NCI-H1092 treated with DMSO at 0.1 percent for 48 hours (cell line): ENCODE measurements at places on chromosomes 7 and 10.
A peak's percentile ranks its signal among the peaks of the same experiment; 100 is the strongest.

- no peak for DNase-seq
These were observed 57.7 kb upstream of the DNAJB6 start for GRCh38 chr7:157278791-157279724.

DNA sequence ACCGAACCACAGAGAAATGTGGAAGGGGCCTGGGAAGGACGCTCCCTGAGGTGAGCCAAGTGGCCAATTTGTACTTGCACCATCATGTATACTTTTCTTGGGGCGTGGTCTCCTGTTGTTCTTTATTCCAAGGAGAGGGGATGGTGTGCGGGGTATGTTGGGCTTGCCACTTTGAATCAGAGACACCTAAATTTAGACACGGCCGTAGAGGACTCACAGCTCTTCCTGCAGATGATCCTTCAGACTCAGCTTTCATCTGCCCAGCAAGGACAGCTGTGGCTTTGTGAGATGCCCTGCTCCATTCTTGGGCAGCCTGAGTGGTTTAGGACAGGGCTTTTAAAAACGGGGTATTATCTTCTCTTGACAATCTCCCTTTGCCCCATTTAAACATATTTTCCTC lies 473.2 kb downstream of the REEP3 start:
- no peak for DNase-seq

- no peak for DNase-seq
These were observed 33.5 kb upstream of the RNF148 start for GRCh38 chr7:122736183-122736582.

DNA sequence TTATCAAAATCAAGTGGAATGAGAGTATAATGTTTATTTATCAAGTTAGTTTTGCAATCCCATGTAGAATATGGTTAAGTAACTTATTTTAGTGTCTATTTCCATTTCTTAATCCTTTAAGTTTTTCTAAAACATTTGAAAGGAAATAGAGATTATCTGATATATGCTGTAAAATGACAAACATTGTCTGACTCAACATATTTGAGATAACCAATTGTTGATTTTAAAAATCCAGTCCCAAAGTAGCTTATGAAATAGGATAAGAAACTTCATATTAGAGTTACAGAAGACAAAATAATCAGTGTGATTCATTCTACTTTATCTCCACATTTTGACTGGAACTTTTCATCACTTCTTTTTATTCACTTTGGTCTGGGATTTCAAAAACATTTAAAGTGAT lies 38.7 kb upstream of the CDK1 start:
- DNase-seq = no peak

GRCh38 chr7:13508586-13508985 lies 480.9 kb downstream of the ETV1 start:
- DNase-seq = no peak

DNA sequence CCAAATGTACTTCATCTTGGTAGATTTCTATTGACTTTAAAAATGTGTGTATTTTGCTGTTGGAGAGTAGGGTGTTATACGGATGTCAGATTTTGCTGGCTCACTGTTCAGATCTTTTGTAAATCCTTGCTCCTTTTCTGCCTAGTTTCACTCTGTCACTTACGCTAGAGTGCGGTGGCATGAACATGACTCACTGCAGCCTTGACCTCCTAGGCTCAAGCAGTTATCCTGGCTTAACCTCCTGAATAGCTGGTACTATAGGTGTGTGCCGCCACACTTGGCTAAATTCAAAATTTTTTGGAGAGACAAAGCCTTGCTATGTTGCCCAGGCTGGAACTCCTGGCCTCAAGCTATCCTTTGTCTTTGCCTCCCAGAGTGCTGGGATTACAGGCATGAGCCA lies 29.4 kb downstream of the BMS1 start:
- no peak for DNase-seq

- no peak for DNase-seq
These were observed 42.5 kb downstream of the LRRC4 start for GRCh38 chr7:127988751-127989150.

- no peak for DNase-seq
These were observed 222.9 kb downstream of the MTERF1 start for GRCh38 chr7:91657483-91658071.

DNA sequence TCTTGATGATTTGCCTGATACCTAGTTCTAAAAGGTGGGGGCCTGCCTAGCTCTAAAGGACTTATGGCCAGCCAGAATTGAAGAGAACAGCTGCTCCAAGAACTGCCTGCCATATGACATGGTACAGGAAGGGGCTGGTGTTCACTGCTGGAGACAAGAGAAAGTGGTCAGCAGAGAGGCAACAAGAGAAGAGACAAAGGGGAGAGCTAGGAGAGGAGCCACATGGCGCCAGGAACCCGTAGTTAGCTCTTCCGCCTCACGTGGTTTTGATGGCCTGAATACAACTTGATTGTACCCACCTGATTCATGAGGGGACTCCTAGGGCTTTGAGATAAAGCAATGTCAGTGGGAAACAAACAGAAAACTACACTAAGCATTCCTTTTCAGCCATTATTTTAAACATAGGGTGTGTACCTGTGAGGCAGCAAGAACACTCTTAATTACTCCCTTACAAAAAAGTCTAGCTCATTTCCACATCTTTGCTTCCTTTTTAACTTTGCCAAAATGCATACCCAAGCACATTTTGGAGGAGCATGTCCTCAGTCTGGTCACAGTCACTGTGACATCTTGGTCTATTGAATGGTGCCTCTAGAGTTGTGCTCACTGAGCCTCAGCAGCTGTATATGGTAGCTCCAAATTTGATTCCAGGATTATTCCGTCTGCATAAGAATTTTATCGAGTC lies 71.6 kb downstream of the CCDC71L start:
- no peak for DNase-seq

GRCh38 chr10:86269332-86269731 lies 97.3 kb downstream of the GRID1 start:
- DNase-seq = no peak

DNA sequence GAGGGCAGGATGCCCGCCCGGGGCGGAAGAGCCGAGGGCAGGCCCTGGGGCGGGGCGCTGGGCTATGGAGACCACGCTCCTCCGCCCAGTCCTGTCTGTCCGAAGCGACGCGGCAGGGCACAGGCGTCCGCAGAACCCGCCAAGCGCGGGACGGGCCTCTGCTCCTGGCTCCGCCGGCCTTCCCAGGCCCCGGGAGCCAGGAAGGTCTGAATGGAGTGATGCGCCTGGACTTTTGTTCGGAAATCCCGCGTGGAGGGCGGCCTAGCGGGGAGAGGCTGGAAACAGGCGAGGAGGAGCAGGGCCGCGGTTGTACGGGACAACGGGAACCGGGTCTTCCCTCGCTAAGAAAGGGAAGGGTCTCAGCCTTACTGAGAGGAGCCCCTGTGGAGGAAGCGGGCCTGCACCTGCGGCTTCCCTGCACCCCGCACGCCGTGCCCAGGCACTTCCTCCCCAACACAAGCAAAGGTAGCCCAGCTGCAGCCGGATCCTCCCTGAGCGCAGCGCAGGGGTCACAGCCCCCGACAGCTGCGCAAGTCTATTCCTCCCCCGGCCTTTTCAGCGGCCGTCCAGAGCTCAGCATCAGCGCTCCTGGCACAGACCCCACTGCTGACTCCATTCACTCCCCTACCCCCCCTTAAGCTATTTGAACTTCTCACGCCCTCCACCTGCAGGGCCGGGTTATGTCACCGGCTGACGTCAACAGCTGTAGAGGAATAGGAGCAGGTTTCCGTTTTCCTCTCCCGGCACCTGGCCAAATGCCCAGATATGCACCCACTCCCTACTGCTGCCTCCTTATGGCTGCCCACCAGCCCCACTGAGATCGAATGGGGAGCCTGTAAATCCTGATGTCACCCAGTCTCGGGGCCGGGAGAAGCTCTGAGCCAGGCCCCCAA lies 143.2 kb upstream of the RET start:
- peak; percentile 58 for DNase-seq

- DNase-seq = no peak
These were observed 28.2 kb downstream of the HBP1 start for GRCh38 chr7:107196834-107197610.

- no peak for DNase-seq
These were observed 108.7 kb upstream of the KMT2C start for GRCh38 chr7:152544481-152544927.

DNA sequence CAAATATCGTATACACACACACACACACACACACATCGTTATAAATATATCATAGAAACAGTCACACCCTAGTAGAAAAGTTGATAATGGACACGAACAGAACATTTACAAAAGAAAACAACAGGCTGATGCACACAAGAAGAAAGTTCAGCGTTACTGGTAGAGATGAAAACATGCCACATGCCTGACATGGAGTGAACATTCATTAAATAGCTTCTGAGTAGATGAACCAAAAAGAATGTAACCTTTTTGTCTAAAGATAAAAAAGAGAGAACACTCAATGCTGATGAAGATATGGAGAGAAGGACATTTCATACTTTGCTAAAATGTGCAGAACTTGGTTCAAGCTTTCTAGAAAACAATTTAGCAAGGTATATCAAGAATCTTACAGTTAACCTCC lies 173.4 kb upstream of the KLF14 start:
- DNase-seq = no peak

DNA sequence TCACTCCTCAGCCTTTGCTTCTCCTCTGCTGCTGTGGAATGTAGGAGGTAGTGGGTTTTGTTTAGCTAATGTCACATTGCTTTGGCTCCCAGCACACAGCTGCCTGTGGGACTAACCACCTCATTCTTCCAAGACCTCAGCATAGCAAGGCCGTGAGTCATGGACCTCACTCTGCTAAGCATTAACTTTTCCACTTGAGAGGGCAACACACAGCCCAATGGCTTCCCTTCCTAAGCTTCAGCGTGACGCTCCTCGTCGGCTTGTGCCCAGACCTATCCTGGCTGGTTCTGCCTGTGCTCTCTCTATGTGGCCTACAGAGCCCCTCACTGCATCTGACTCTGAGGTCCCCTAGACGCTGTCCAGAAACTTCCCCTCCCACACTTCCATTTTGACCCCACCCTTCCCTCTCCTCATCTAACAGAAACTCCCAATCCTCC lies 23.3 kb downstream of the MYOF start:
- no peak for DNase-seq

GRCh38 chr7:44964384-44964830 lies 14.4 kb downstream of the MYO1G start:
- DNase-seq = no peak

DNA sequence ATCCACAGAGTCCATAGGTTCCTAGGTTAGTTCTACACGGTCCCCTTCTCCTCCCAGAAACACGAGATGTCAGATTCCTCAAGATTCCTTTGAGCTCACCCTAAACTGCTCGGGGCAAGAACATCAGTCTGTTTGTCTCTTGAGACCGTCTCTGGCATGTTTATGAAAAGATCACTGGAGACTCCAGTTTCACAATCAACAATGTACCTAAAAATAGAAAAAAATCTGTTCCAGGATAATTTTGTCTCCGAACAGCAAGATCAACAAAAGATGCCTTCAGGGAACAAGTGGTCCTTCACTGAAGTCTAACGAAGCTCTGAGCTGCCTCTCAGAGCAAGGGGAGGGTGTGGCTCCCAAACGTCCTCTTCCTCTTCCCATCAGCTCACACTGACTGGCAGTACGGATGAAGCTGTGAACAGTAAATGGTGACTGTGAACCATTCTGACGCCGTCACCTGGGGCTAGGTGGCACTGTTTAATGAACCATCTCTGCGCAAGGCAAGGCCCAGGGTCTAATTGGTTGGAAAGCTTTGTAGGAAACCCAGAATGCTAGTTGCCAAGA lies 156.2 kb upstream of the LYZL1 start:
- DNase-seq = no peak

DNA sequence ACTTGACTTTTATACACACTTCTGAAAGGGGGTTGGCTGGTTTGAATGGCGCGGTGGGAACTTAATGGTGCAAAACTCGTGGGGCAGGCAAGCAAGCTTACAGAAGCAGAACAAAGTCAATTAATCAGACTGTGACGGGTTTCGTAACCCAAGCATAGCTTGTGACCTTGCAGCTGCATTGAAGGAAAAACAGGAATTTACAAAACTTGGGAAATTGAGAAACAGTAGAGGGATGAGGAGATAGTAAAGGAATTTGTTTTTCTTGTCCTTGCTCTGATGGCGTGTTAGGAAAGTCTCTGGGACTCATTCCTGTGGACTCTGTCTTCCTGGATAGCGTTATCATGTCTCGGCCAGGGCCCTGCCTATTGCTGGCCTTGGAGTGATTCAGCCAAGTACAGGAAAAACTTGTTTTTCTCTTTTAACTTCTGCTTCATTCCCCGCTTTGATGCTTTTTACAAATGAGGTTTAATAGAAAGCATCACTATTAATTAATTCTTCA lies 220.0 kb upstream of the KCND2 start:
- DNase-seq = no peak

DNA sequence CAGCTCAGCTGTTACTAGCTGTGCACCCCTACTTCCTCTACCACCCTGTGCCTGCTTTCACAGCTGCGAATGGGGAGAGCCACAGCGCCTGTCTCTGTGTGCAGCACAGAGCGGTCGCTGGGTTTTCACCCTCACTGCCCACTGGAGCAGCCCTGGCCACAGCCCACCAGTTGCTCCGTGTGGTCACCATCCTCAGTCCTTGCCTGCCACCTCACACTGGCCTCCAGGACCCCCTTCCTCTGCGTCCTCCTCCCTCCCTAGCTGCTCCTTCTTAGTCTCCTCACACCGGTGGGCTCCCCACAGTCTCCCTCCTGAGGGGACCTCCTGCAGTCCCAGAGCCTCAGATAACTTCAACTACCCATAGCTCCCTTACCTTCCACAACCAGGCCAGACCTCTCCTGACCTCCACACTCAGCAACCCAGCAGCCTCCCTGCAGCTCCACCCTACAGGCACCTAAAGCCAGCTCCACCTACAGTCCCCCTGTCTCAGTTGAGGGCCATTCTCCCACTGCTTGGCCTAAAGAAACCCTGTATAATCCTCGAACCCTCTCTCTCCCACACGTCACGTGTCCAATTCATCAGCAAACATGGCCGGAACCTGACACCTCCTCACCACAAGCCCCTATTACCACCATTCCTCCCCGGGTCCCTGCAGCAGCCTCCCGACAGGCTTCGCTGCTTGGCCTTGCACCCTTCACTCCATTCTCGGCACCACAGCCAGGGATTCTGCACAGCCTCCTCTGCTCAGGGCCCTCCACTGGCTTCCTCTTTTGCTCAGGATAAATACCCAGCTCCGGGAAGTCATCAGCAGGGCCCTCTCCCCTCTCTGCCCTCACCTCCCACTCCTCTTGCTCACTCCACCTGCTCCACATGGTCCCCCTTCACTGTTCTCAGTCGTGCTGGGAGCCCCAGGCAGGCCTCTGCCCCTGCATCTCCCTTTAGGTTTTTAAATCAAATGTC lies 28.1 kb downstream of the PLAC9 start:
- DNase-seq = no peak

DNA sequence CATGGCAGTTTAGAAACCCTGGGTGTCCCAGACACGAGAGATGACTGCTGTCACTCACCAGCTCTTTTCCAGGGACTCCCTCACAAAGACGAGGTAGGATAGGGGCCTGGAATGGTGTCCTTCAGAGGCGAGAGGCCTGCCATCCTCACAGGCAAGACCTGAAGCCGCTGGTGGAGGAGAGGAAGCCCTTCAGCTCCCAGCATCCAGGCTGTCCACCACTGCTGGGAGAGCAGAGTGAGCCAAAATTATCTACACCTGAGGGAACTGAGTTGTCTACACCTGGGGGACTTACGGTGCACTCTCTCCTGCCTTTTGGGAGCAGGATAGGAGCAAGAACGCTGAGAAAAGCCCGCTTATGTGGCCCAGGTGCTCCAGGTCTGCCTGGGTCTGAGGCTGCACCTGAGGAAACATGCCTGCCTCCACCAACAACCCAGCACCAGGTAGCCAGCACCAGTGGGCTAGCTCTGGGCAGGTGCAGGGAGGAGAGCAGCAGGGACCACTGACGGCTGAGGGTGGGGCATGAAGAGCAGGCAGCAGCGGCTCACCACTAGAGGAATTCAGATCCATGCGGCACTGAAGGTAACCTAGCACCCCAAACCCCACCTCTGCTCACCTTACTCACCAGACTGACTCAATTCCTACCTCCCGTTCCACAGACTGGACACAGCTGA lies 357.2 kb downstream of the SH2D4B start:
- DNase-seq = no peak
